H1 (cell line): ENCODE measurements at places on chromosomes 11 and 22. TPM values are rescaled to one million over a fixed set of nuclear protein-coding genes. Genes with fewer than 3 reads are reported as not detected.
A peak's percentile ranks its signal among the peaks of the same experiment; 100 is the strongest.

DNA sequence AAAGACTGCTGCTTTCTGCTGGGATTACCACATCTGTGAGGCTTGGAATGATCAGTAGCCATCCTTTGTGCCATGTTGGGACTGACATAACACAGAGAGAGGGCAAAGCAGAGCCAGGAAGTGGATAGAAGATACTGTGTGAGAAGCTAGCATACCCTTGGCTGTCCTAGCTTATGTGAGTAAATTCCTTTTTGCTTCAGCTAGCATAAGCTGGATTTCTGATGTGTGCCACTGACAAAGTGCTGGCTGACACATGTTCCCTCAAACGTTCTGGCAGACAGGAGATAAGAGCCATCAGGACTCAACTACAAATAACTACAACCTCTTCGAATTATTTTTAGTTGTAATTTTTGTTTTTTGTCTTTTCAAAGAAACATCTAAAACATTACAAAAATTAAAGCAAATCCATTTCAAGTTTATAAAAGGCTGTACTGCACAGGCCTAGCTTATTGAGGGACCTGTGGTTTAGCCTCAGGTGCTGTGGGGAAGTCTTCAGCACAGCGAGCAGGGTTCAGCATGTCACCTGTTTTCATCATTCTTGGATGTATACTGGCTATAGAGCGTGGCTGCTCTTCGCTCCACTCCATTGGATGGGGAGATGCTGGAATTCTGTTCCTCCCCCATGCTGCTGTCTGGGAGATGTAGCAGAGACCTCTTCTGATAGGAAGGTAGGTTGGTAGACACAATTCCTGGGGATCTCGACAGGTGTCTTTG lies 120.9 kb downstream of the SWAP70 start:
- no peak overlapping the region for H3K4me3 ChIP-seq
- no peaks in the 10 kb centered on the region for H3K27me3 ChIP-seq
- no peak for DNase-seq

DNA sequence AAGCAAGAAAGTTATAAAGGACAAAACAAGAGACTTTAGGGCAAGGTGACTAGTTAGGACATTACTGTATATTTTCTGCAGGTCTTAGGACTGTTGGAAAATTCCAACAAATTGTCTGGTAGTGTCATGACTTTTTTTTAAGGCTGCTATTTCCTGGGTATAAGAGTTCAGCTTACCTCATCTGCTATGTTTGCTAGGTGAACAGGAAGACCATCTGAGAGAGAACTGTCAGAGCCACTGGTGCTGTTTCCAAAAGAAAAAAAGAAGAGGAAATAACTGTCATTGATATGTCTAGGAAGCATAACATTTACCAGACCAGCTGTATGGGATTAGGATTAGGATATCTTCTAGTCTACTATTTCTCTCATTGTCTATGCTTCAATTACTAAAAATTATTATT lies 26.3 kb upstream of the MTCH2 start:
- DNase-seq: no peak
- no peak overlapping the region for H3K27ac ChIP-seq
- no peaks in the 10 kb centered on the region for H3K4me1 ChIP-seq
- no peaks in the 10 kb centered on the region for H3K27me3 ChIP-seq

- H3K4me1 ChIP-seq: peaks cover 7% of the 10 kb centered on the region; the same call in 1 of the 2 replicates
- H3K27ac ChIP-seq: no peak overlapping the region
- no peaks in the 10 kb centered on the region for H3K27me3 ChIP-seq
- no peak for DNase-seq
These were observed 75.7 kb downstream of the CYB5R2 start for GRCh38 chr11:7597620-7598019.

DNA sequence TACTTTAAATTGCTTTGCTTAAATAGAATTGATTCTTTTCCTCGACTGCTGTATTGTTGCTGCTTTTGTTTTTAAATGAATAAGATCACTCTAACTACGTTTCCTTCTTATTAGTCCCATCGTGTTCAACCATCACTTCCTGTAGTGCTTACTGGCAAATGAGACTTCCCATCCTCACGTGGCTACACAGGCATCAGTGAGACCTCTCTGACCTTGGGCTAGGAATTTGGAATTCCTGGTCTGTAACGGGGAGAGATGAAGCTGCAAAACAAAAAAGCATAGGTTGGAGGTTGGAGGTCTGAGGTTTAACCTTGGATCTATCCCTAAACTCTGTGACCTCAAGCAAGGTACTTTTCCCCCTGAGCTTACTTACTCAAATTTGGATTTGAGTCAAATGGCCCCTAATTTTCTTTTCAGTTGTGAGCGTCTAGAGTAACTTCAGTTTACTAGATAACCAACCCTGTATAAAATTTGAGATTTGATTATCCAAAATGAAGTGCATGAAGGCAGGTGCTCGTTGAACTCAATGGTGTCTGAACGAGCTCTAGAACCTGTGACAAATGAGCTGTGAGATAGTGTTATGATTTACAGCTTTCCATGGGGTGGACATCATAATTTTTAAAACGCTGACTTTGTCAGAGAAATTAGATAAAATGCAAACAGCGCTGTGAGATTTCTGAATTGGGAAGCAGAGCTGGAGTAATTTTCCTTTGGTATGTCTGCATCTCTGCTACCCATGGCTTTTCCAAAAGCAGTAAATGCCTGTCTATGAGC lies 151.2 kb downstream of the DBX1 start:
- H3K27me3 ChIP-seq: no peaks in the 10 kb centered on the region
- no peaks in the 10 kb centered on the region for H3K36me3 ChIP-seq
- no peak overlapping the region for H3K4me3 ChIP-seq
- no peak overlapping the region for H3K27ac ChIP-seq

DNA sequence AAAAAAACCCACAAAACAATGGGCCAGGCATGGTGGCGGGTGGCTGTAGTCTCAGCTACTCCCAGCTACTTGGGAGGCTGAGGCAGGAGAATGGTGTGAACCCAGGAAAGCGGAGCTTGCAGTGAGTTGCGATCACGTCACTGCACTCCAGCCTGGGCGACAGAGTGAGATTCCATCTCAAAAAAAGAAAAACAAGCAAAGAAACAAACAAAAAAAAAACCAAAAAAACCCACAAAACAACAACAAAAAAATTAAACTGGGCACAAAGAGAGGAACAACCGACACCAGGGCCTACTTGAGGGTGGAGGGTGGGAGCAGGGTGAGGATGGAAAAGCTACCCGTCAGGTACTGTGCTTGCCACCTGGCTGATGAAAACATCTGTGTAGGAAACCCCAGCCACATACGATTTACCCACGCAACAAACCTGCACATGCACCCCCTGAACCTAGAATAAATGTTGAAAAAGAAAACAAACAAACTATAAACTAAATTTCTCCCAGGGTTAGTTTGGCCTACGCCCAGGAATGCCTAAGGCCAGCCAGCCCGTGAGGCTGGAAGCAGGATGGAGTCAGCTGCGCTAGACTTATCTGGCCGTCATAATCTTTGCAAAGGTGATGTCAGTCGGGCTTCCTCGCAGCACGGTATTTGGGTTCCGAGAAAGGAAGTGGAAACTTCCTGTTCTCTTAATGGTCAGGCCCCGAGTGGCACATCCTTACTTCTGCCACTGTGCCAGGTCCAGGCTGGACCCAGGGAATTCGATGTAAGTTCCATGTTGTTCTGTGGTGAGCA lies 21.9 kb upstream of the CYB5R3 start:
- no peak for DNase-seq
- no peaks in the 10 kb centered on the region for H3K27me3 ChIP-seq
- H3K36me3 ChIP-seq: no peaks in the 10 kb centered on the region
- no peaks in the 10 kb centered on the region for H3K4me1 ChIP-seq

DNA sequence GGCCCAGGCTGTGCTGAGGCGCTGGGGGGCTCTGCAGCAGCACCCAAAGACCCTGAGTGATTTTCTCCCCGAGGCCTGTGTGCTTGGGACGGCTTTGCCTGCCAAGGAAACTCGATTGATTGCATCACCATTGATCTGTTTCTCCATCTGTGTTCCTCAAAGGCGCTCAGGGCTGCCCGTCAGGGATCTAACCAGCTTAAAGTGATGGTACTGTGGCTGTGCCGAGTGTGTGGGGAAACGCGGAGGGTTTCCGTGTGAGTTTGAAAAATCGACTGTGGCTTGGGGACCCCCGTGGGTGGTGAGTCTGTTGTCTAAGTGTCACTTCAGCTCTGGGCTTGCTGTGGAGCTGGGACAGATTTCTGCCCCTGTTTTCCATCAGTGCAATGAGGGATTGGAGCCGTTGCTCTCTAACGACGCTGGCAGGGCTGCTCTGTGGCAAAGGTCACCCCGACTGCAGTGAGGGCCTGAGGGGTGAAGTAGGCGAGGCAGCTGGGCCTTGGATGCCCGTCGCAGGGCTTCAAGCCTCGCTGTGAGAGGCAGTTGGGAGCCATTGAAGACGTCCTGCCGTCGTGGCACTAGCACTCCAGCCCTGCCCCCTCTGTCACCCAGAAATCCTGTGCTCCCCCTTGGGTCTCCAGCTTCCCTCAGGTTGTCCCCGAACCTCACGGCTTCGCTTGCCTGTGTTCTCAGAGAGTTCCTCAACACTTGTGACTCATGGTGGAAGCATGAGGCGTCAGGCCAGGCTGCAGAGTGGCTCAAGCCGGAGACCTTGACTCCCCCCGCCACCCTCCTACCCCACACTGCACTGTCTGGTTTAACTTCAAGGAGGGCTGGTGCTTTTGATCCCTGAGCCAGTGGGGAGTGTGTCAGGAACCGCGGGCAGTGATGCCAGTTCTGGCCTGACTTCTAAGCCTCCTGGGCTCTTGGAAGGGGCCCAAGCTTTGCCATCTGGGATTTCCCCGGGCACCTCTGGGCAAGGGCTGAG lies 21.8 kb downstream of the CACNA1I start:
- H3K27me3 ChIP-seq: peaks cover 4% of the 10 kb centered on the region; the same call in 1 of the 2 replicates
- no peak overlapping the region for H3K27ac ChIP-seq
- no peaks in the 10 kb centered on the region for H3K36me3 ChIP-seq
- no peak overlapping the region for H3K4me3 ChIP-seq

DNA sequence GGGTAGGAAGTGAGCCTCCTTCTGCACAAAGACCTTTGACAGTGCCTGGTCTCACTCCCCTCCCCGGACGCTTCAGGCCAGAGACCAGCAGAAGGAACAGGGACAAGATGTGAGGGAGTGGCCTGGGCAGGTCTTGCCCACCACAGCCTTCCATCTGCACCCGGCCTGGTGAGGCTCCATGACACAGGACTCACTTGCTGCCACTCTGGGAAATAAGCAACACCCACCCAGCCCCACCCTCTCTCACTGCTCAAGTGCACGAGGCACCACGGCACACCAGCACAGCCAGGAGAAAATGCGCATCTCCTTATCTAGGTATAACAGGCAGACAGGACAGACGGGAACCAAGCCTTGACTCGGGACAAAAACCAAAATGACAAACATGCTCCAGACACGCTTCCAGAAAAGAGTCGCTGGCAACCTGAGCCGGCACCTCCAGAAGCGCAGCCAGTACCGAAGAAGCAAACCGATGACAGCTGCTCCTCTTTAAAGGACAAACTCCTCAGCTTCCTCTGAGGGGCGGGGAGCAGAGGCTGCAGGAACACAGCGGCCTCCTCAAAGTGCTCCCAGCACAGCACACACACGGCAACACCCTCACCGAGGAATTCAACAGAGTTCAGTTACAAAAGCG lies 41.7 kb downstream of the BRD1 start:
- H3K27me3 ChIP-seq: no peaks in the 10 kb centered on the region
- H3K27ac ChIP-seq: no peak overlapping the region
- DNase-seq: no peak

- H3K27me3 ChIP-seq: no peaks in the 10 kb centered on the region
- H3K4me1 ChIP-seq: peaks cover 30% of the 10 kb centered on the region
- DNase-seq: no peak
- no peaks in the 10 kb centered on the region for H3K36me3 ChIP-seq
These were observed 2.3 kb upstream of the FGF19 start for GRCh38 chr11:69705901-69706787.

- no peak overlapping the region for H3K27ac ChIP-seq
- DNase-seq: no peak
- no peaks in the 10 kb centered on the region for H3K36me3 ChIP-seq
- 0 out of 2 replicates have a peak, but pooled peaks cover 4% of the 10 kb centered on the region for H3K4me1 ChIP-seq
These were observed 27.5 kb upstream of the CRYBB3 start for GRCh38 chr22:25172153-25172552.

- peaks cover 7% of the 10 kb centered on the region for H3K4me1 ChIP-seq
- H3K27ac ChIP-seq: no peak overlapping the region
- H3K27me3 ChIP-seq: no peaks in the 10 kb centered on the region
- peak; percentile 94 for DNase-seq
- H3K36me3 ChIP-seq: no peaks in the 10 kb centered on the region
These were observed 203.0 kb upstream of the SORL1-AS1 start for GRCh38 chr11:121655537-121656327.

DNA sequence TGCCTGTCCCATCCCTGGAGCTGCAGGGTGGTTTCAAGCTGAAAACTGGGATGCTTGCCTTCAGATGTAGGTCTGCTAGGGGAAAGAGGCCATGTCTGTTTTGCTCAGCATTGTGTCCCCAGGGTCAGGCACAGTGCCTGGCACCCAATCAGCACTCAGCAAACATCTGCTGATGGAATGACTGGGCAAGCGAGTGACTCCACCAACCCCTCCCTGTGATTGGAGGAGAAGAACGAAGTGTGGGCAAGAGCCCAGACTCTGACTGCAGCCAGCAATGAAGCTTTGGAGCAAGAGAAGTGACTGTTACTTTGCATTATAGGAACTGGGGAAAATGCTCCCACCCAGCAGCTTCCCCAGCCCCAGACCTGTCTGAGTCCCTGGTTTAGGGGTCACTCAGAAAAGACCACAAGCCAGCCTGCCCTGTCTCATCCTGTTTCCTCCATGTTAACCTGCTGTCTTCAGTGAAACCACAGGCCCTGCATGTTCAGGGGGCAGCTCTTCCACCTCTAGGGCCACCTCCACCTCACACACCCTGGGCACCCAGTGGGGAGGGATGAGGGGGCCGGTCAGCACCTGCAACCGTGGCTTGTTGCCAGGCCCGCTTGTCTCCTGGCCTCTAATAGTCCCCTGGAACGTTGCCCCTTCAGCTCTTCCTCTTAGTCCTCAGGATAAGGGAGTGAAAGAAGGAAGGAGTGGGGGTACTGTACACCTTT lies 147.4 kb downstream of the TRIM29 start:
- DNase-seq: no peak
- 0 out of 2 replicates have a peak, but pooled peaks cover 9% of the 10 kb centered on the region for H3K4me1 ChIP-seq

The C11orf52 gene
- total RNA-seq: 1.7 and 2.2 TPM in 2 replicates

The MS4A6E gene
- not detected in 2 replicates for total RNA-seq

The IL17REL gene
- 0.08 and 0.20 TPM in 2 replicates for total RNA-seq

The RBFOX2 gene
- 108 and 121 TPM in 2 replicates for total RNA-seq

The HEPN1 gene
- total RNA-seq: not detected in 2 replicates
